CD4-positive, alpha-beta T cell (primary cell): ENCODE measurements at places on chromosomes 7 and 10. TPM values are rescaled to one million over a fixed set of nuclear protein-coding genes. Genes with fewer than 3 reads are reported as not detected.

The CYP17A1 gene
- not detected for total RNA-seq

The ICA1 gene
- 0.95 TPM for total RNA-seq

The IGF2BP3 gene
- total RNA-seq = not detected

- no peak overlapping the region for H3K4me3 ChIP-seq
- no peak for DNase-seq
- H3K4me1 ChIP-seq = no peaks in the 10 kb centered on the region
Measured at GRCh38 chr10:116752969-116753665, 10.8 kb upstream of the HSPA12A start.

GRCh38 chr7:17584822-17585221, 286.4 kb downstream of the AHR start:
- H3K27me3 ChIP-seq = no peaks in the 10 kb centered on the region
- H3K4me3 ChIP-seq = no peak overlapping the region
- no peak for DNase-seq
- no peaks in the 10 kb centered on the region for H3K4me1 ChIP-seq
- no peaks in the 10 kb centered on the region for H3K36me3 ChIP-seq
- no peak overlapping the region for H3K27ac ChIP-seq

- H3K36me3 ChIP-seq = no peaks in the 10 kb centered on the region
- no peak overlapping the region for H3K4me3 ChIP-seq
- H3K4me1 ChIP-seq = no peaks in the 10 kb centered on the region
Measured at GRCh38 chr10:24814568-24815313, 91.1 kb upstream of the ARHGAP21 start.

DNA sequence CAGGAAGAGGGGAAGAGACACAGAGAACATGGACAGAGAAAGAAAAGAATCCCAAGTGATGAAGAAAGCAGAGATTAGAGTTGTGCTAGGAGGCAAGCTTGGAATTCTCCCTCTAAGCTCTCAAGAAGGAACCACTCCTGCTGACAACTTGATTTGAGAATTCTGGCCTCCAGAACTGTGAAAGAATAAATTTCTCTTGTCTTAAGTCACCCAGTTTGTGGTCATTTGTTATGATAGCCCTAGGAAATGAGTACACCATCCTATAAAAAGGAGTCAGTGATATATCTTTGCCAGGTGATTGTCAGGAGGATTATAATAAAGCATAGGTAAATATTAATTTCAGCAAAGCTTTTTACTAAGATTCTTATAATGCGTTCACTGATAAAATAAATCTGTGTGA, 82.7 kb upstream of the TFEC start:
- no peak overlapping the region for H3K4me3 ChIP-seq
- no peaks in the 10 kb centered on the region for H3K4me1 ChIP-seq
- no peak overlapping the region for H3K27ac ChIP-seq
- no peak for DNase-seq
- no peaks in the 10 kb centered on the region for H3K36me3 ChIP-seq

- H3K4me1 ChIP-seq = no peaks in the 10 kb centered on the region
- H3K4me3 ChIP-seq = no peak overlapping the region
- H3K27ac ChIP-seq = no peak overlapping the region
- H3K27me3 ChIP-seq = no peaks in the 10 kb centered on the region
Measured at GRCh38 chr10:131272897-131273451, 38.5 kb downstream of the TCERG1L start.

DNA sequence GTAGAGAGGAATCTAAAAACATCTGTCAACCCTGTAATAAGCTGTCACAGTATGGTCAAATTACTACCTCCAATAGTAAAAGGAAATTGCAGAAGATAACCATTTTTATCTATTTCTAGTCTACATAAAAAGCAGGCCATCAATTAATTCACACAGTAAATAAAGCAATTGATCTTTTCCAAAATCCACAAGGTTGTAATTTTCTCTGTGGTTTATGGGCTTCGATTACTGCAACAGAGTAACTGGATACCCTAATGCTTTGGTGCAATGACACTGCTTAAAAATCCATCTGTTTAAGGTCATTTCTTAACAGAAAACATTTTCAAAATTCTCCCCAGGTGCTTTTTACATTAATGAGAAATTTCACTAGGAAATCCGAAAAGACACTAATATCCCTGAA, 23.9 kb downstream of the ESYT2 start:
- no peaks in the 10 kb centered on the region for H3K27me3 ChIP-seq
- peaks cover 54% of the 10 kb centered on the region for H3K4me1 ChIP-seq
- no peak overlapping the region for H3K27ac ChIP-seq
- no peak overlapping the region for H3K4me3 ChIP-seq
- H3K36me3 ChIP-seq = peaks cover 49% of the 10 kb centered on the region
- DNase-seq = no peak

DNA sequence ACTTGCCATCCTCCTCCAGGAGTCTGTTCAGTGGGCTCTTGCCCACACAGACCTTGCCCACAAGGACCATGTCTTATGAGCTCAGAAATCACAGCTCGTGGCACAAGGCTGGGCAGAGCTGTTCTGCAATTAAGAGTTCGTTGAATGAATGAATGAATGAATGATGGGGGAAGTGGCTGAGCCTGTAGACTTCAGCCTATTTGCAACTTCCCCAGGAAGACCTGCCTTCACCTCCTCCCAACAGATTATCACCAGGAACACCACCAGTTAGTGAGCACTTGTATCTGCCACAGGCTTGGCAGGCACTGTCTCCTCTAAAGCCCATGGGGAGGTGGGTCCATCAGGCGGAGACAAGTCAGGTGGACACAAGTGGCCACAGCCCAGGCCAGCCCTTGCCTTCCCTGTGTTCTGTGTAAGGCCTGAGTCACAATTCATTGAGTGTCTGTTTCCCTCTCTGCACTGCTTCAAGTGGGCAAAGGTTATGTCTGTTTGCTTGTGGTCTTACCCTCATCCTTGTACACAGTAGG, 1.8 kb upstream of the FGF8 start:
- H3K4me3 ChIP-seq = no peak overlapping the region
- H3K4me1 ChIP-seq = peaks cover 70% of the 10 kb centered on the region
- H3K36me3 ChIP-seq = no peaks in the 10 kb centered on the region
- no peak overlapping the region for H3K27ac ChIP-seq
